ENCODE measurements at places on chromosomes 5 and 9. TPM values are rescaled to one million over a fixed set of nuclear protein-coding genes. Genes with fewer than 3 reads are reported as not detected.
A peak's percentile ranks its signal among the peaks of the same experiment; 100 is the strongest.

DNA sequence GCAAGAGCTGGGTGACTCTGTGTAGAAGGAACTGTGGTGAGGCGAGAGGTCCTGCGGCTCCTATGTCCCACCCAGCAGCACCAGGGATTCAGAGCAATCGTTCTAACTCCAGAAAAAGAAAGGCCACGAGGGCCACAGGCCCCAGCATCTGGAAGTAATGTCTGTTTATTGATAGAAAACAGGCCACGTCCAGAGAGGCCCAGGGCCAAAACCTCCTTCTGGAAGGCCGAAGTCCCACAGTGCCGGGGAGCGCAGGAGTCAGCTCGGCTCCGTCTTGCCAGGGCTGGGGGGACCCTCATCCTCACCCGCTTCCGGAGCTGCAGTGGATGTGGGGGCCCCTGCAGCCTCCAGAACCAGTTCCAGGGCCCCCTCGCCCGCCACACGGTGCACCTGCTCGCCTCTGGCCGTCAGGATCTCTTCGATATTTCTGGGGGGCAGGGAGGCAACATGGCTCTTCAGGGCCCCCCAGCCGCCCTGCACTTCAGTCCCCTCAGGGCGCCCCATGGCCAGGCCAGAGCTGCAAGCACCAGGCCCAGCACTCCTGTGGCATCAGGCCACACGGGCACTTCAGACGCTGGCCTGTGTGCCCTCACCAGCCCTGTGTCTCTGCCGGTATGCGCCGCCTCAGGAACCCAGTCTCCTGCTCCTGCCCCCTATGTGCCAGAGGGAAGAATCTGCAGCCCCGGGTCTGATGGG, 1.6 kb downstream of the DNLZ start:
- H3K4me3 ChIP-seq: no peak overlapping the region
- peaks cover 11% of the 10 kb centered on the region for H3K27me3 ChIP-seq
- no peaks in the 10 kb centered on the region for H3K36me3 ChIP-seq

DNA sequence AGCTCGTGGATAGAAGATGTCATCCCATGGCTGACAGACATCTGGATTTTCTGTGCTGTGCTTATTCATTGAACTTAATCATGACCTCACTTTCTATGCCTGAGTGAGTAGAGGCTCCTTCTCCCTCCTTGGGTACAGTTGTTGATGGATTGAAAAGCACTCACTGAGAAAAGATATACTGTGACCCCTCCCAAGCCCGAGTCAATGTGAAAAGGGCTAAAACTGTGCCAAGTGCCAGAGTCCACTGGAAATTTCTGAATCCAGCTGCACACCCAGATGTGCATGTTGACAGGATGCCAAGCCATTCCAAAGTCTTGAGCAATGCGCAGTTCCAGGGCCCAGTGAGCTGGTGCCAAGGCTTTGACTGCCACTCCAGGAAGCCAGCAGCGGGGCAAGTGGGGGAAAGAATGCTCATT, 473.0 kb downstream of the NTRK2 start:
- H3K36me3 ChIP-seq: no peaks in the 10 kb centered on the region
- no peaks in the 10 kb centered on the region for H3K27me3 ChIP-seq
- no peak overlapping the region for H3K27ac ChIP-seq
- H3K4me1 ChIP-seq: no peaks in the 10 kb centered on the region

GRCh38 chr5:178323961-178324360, 91.4 kb upstream of the PHYKPL start:
- H3K4me3 ChIP-seq: no peak overlapping the region
- DNase-seq: no peak
- H3K36me3 ChIP-seq: no peaks in the 10 kb centered on the region
- no peaks in the 10 kb centered on the region for H3K4me1 ChIP-seq
- H3K27me3 ChIP-seq: no peaks in the 10 kb centered on the region
- H3K27ac ChIP-seq: no peak overlapping the region

CLK4 gene
- total RNA-seq: 58.0 TPM

TMEM232 gene
- 2.0 TPM for total RNA-seq

FBP2 gene
- total RNA-seq: 0.38 TPM

GRCh38 chr5:168215646-168216045, 75.8 kb upstream of the WWC1 start:
- no peak for DNase-seq
- peaks cover 3% of the 10 kb centered on the region for H3K4me1 ChIP-seq
- H3K27me3 ChIP-seq: no peaks in the 10 kb centered on the region
- H3K36me3 ChIP-seq: no peaks in the 10 kb centered on the region
- no peak overlapping the region for H3K4me3 ChIP-seq
- H3K27ac ChIP-seq: no peak overlapping the region

GRCh38 chr9:77789891-77790290, 141.8 kb upstream of the GNA14 start:
- no peaks in the 10 kb centered on the region for H3K27me3 ChIP-seq
- peaks cover 20% of the 10 kb centered on the region for H3K36me3 ChIP-seq
- no peak overlapping the region for H3K27ac ChIP-seq
- H3K4me1 ChIP-seq: no peaks in the 10 kb centered on the region
- no peak for DNase-seq

- no peak overlapping the region for H3K4me3 ChIP-seq
- no peak for DNase-seq
- no peaks in the 10 kb centered on the region for H3K36me3 ChIP-seq
- H3K4me1 ChIP-seq: peaks cover 6% of the 10 kb centered on the region
- H3K27me3 ChIP-seq: no peaks in the 10 kb centered on the region
- H3K27ac ChIP-seq: no peak overlapping the region
Observed at GRCh38 chr5:178336889-178337288, 104.3 kb upstream of the PHYKPL start.

SLCO6A1 gene
- 0.14 TPM for total RNA-seq

GRCh38 chr9:16869131-16869881, 1.2 kb downstream of the BNC2 start:
- H3K4me1 ChIP-seq: peaks cover 3% of the 10 kb centered on the region
- H3K36me3 ChIP-seq: no peaks in the 10 kb centered on the region
- peak overlapping the region; percentile 45 for H3K4me3 ChIP-seq
- no peak overlapping the region for H3K27ac ChIP-seq

DNA sequence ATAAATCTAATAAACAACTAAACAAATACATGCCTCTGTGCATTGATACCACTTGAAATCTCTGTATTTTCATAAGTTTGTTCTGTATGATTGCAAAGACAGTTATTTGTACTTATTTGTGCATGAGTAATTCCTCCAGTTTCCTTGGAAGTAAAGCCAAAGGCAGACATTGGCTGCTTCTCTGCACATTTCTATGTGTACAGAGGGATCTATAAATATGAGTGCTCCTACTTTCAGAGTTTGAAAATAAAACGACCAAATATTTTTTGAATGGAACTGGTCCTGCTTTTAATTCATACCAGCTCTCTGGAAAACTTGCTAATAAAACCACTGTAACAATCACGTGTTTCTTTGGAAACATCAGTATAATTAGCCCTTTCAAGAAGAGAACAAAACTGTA, 306.5 kb downstream of the MAN2A1 start:
- no peak for DNase-seq
- no peak overlapping the region for H3K4me3 ChIP-seq
- H3K27me3 ChIP-seq: no peaks in the 10 kb centered on the region
- no peaks in the 10 kb centered on the region for H3K4me1 ChIP-seq
- no peak overlapping the region for H3K27ac ChIP-seq

DNA sequence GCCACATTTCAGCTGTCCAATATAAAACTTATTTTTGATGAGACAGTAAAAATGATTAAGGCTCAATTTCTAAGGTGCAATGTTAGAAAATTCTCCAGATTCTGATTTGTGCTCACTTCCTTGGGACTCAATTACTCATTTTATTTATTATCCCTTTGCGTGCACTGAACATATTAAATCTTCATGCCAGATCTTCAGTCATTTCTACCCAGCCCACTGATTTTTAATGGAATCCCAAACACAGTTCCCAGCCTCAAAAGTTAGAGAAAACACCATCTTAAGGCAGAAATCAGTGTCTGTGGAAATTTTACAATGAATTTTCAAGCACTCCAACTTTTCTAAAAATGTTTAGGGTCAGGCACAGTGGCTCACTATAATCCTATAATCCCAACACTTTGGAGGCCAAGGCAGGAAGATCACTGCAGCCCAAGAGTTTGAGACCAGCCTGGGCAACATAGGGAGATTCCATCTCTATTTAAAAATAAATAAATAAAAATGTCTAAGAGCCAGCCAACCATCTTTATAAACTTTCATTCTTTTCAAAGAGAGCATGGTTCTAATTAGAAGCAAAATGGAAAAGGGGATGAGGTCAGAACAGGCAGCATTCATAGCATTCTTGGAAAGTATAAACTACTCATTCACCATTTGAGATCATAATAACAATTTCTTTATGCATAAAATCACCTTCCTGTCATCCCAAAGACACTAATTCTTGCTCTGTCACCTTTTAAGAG, 53.7 kb downstream of the TLE1 start:
- no peaks in the 10 kb centered on the region for H3K36me3 ChIP-seq
- no peak overlapping the region for H3K27ac ChIP-seq
- DNase-seq: no peak
- no peaks in the 10 kb centered on the region for H3K27me3 ChIP-seq

DNA sequence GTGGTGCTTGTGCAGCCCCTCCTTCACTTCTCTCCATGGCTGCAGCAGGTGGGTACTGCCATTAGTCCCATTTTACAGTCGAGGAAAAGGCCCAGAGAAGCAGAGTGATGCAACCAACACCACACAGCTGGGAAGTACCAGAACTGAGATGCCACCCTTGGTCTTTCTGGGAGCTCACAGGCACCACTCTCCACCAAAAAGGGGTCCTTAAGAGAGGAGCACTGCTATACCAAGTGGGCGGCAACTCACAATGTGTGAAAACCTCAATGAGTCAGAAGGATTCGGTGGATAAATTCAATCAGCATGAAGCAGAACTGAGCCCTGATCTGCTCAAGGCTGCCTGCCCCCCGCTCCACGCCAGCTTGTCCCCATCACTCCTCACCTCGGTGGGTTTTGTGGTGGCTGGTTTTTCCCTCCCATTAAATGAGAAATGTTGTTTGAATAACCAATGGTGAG, 213.7 kb downstream of the FSTL4 start:
- no peaks in the 10 kb centered on the region for H3K36me3 ChIP-seq
- H3K4me1 ChIP-seq: peaks cover 18% of the 10 kb centered on the region
- H3K27ac ChIP-seq: no peak overlapping the region
- no peak for DNase-seq
- H3K4me3 ChIP-seq: no peak overlapping the region

DNA sequence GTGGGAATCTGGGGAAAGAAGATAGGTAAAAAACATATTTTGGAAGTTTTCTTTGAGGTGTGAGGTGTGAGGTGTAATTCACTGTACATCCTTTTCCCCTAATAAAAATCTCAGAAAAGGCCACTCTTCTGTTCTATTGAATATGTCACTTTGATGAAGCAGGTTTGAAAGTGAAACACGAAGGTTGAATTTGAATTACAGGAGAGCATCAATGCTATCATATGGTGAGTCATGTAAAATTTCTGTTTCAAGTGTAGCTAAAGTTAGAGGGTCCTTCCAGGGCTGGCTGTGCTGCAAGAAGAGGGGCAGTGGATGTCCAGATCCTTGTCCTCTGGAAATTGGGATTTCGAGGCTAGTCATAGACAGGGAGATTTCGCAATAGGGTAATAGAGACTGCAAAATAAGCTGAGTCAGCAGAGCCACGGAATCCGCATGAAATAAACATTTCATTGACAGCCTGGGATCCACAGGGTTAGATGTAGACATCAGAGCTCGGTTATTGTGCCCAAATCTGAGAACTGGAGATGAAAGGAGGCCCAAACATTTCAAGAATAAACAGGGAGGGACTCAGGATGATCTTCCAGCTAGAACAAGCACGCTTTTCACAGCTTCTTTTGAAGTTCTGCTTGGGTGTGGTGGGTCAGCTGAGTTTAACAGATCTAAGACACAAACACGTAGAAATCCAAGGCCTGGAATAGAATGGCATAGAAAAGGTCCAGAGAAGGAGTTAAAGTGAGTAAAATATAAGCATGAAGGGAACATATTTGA, 194.4 kb upstream of the CDKN2B start:
- H3K27me3 ChIP-seq: no peaks in the 10 kb centered on the region
- no peak for DNase-seq
- no peaks in the 10 kb centered on the region for H3K36me3 ChIP-seq
- no peak overlapping the region for H3K27ac ChIP-seq

- no peak overlapping the region for H3K4me3 ChIP-seq
- H3K36me3 ChIP-seq: no peaks in the 10 kb centered on the region
- no peak for DNase-seq
- H3K4me1 ChIP-seq: no peaks in the 10 kb centered on the region
Observed at GRCh38 chr5:5234912-5235311, 94.8 kb downstream of the ADAMTS16 start.

- H3K27ac ChIP-seq: peak overlapping the region; percentile 64
- H3K36me3 ChIP-seq: no peaks in the 10 kb centered on the region
- peak; percentile 83 for DNase-seq
- peaks cover 4% of the 10 kb centered on the region for H3K27me3 ChIP-seq
- peak overlapping the region; percentile 80 for H3K4me3 ChIP-seq
Observed at GRCh38 chr5:172283862-172284610, 472 bp upstream of the UBTD2 start.

DNA sequence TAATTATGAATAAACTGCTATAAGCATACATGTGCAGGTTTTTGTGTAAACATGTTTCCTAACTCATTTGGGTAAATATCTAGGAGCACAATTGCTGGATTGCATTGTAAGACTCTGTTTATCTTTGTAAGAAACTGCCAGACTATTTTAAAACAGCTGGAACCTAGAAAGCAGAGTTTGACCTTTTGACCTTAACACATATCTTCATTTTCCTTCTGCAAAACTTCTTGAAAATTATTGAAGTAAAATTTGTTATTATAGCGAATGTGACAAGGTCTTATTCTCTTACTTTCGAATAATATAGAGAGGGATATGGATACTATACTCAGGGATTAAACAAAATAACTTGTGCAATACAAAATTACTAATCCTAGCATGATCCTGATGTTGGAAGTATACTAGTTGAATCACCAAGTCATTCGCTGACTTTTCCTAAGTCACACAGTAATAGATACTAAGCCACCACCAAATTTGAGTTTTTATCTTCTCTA, 3.2 kb upstream of the ANXA1 start:
- H3K4me1 ChIP-seq: no peaks in the 10 kb centered on the region
- H3K27ac ChIP-seq: no peak overlapping the region
- no peaks in the 10 kb centered on the region for H3K36me3 ChIP-seq
- no peak for DNase-seq
- no peaks in the 10 kb centered on the region for H3K27me3 ChIP-seq

DNA sequence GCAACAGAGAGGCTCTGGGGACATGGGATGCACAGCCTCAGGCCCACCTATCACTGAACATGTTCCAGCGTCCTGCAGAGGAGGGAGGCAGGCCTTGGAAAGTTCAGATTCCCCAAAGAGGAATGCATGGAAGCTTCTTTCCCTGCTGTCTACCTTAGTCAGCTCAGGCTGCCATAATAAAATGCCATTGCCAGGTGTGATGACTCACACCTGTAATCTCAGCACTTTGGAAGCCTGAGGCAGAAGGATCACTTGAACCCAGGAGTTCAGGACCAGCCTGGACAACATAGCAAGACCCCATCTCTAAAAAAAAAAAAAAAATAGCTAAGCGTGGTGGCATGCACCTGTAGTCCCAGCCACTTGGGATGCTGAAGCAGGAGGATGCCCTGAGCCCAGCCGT, 24.5 kb upstream of the TOR1B start:
- H3K4me1 ChIP-seq: peaks cover 13% of the 10 kb centered on the region
- DNase-seq: no peak
- peaks cover 40% of the 10 kb centered on the region for H3K27me3 ChIP-seq
- no peaks in the 10 kb centered on the region for H3K36me3 ChIP-seq
- H3K4me3 ChIP-seq: no peak overlapping the region

- no peak for DNase-seq
- H3K4me1 ChIP-seq: no peaks in the 10 kb centered on the region
- H3K27ac ChIP-seq: no peak overlapping the region
- peaks cover 3% of the 10 kb centered on the region for H3K27me3 ChIP-seq
Observed at GRCh38 chr5:180330810-180331646, 22.1 kb downstream of the GFPT2 start.
